ENCODE measurements at places on chromosomes 5 and 9.

DNA sequence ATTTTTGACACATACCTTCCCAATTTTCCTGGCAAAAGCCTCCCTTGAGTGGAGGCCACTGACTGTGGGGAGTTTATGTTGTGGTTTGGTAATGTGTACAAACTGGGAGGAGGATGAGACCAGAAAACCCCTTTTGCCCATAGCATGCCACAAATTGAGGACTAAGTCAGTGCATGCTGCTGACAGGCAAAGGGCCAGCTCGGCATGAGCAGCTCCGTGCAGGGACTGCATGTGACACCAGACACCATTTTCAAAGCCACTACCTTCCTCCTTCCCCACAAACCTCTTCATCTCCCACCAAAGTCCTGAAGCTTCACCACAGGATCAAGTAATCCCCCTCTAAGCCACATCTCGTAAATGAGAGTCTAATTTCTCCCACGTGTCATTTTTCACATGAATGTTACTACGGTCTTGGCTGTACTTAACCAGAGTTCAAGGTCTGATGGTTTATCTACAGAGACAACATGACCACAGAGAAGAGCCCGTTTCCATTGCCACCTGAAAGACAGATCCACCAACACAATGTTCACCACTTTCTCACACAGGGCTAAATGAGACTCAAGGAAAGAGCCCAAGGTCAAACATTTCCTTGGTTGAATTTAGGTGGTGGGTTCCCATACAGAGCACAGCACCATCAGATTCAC, 106.5 kb downstream of the NFIB start:
- no peak for DNase-seq

DNA sequence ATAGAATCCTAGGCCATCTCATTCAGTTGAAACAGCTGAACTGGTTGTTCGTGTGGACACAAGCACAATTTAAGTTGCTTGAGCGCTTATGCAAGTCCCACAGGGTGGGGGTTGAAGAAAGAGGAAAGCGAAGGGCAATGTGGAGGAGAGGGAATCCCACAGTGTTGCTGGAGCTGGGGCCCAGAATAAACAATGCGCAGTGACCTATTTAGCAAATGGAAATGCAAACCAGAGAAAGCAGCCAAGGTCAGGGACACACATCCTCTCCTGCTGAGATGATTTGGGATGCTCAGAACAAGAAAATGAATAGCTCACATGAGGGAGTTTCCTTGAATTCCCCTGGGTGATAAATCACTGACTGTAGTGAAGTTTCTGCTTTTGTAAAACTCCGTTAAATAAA, 838.3 kb downstream of the TLE4 start:
- peak; percentile 91 for DNase-seq

- no peak for DNase-seq
These were observed 31.6 kb downstream of the IER5L start for GRCh38 chr9:129146441-129146941.

GRCh38 chr5:88736494-88736893, 146.5 kb downstream of the MEF2C start:
- DNase-seq = no peak

DNA sequence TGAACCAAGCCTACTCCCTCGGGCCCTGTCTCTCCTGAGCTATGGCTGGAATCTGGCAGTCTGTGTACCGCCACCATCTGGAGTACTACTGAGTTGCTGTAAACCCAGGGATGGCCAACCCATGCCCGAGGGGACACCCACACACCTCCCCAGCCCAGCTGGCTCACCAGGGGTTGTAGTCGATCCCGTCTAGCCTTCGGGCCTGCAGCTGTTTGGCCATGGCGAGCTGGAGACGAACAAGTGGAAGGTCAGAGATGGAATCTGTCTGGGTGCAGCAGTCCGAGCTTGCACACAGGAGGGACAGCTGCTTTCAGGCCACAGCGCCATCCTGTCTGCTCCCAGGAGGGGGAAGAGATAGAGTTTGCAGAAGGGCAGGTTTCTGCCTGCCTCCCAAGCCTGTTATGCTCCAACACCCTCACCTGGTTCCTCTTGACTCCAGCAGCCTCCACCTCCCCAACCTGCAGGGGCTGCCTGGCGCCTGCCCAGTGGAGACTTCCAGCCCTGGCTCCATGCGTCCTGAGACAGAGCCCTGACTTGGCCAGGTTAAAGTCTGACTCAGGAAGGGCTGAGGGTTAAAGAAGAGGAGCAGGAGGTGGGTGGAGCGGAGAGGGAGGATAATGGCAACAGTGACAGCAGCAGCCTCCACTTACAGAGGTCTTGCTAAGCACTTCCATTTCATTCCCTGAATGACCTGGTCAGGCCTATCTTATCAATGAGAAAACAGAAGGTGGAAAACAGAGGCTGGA, 15.8 kb upstream of the SPOUT1 start:
- no peak for DNase-seq

DNA sequence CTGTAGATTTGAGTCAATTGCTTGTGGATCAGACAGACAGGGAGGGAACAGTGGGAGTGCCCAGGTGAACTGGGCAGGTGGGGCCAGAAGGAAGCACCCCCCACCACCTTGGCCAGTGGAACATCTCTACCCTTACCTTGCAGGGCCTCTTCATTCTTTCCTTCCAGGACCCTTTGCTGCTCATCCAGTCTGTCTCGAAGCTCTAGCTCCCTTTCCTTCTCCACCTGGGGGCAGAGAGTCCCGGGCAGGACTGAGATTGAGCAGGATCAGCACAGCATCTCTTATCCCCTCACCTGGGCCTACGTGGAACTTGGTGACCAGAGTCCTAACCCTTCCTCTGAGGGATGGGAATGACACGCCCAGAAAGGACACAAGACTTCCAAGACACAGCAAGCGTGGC, 25.0 kb downstream of the CCDC69 start:
- DNase-seq = no peak

DNA sequence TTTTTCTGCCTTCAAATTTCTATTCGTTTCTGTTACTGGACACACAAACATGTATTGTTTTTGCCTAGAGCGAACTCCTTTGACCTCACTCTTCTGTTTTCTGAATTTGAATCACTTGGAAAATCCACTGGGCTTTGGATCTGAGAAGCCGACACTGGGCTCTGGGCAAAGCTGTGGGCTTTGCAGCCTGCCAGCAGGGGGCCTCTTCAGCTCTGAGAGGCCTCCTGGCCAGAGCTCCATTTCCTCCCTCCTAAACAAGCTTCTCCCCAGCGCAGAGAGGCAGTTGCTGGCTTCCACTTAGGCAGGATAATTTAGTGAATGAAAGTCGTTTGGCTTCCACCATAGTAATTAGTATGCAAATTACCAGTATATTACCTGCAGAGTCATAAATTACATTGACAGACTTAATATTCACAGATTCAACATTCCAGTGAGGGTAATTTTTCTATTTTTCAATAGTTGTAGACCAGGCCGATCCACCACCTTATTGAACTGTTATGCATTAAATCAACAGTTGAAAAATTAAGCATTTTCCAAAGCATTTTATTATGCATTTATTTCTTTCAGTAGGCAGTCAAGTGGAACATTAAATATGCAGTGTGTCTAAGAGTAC, 104.0 kb upstream of the ZNF366 start:
- peak; percentile 4 for DNase-seq

DNA sequence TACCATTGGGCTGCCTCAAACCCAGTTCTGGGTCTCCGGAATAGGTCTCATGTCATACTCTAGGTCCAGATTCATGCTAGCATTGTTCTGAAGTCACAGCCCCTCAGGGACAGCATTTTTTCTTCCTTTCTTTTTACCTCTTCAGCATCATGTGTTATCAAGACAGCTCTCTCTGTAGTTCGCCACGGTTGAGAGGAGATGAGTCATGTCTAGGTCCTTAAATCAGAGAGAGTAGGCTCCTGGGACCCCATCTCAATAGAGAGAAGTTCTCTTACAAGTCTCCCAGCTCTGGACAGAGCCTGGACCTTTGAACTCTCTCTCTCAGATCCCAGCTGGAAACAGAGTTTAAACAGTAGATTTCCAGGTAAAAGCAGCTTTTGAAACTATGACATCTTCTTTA, 332.4 kb upstream of the CD180 start:
- DNase-seq = no peak

DNA sequence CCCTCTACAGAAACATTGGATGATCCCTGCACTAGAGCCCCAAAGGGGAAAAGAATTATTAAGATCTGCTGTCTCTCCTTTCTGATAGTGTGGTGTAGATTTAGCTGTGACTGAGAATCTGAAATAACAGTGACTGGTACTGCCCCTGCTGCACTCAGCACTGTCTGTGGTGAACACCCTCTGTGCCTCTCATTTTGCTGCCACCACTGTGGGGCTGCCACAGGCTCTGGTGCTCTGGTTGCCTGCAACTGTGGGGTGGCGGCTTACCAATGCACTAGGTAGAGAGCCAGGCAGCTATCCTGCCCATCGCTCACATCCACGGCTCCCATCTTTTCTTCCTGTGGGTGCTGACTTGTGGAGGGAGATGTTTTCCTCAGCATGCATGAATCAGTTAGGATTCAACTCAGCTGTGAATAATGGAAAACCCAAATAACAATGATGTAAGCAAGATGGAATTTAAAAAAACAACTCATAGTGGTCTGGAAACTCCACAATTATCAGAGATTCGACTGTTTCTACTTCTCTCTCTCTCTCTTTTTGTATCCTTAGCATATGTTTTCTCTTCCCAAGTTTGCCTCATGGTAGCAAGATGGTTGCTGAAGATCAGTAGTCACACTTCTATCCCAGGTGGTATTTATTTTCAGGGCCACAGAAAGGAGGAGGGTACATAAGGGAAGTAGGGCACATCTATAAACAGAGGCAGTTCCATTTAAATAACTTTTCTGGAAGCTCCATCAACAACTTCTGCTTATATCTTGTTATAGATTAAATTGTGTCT, 99.8 kb upstream of the DAP start:
- DNase-seq = no peak

GRCh38 chr5:74631081-74631953, 9.2 kb downstream of the ENC1 start:
- DNase-seq = no peak

DNA sequence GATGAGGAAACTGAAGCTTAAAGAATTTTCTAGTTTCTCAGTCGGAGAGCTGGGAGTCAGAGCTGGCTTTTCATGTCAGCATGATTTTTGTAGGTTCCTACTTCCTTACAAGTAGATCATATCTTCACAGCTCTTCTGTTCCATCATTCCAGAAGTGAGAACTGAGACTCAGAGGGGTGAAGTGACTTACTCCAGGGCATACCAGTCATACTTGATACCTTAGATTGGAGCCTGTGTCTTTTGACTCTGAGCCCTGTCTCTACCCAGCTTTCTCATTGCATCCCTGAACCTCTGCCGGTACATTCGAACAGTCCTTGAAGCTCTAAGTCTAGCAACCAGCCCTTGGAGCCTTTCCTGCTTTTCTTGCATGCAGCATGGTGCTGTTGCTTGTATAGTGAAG, 53.3 kb downstream of the MCCC2 start:
- no peak for DNase-seq

DNA sequence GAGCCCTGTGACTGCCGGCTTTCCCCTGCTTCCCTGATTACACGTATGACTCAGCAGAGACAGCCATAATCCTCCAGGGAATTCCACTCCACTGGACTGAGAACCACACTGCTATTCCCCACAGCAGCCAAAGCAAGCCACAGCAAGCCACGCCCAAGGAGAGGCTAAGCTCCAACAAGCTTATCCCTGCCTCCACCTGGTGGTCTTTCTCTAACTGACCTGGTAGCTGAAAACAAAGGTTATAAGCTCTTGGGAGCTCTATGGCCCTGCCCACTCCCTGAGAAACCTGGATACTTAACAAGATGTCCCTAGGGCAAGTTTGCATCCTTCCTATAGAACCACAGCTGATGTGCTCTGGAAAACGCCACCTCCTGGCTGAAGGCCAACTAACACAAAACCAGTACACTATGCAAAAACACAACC, 613.7 kb upstream of the CDH18 start:
- no peak for DNase-seq

GRCh38 chr5:54480296-54480695, 24.8 kb downstream of the HSPB3 start:
- DNase-seq = no peak

DNA sequence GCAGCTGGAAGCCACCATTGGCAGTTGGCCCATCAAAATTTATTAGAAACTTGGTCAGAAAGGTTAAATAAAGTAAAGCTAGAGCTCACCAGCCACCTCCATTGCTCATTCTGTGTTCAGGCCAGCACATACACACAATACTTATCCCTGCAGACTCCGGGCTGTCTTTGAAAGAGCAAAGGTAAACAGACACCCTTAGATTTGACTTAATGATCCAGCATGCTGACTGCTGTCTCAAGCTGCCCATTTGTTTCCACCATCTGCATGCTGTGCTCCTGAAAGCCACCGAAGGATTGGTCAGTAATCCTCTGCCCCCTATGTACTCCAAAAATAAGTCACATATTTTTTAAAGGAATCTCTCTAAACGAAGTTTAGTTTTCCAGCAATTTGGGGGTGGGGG, 1059.8 kb upstream of the DMAC1 start:
- DNase-seq = no peak

DNA sequence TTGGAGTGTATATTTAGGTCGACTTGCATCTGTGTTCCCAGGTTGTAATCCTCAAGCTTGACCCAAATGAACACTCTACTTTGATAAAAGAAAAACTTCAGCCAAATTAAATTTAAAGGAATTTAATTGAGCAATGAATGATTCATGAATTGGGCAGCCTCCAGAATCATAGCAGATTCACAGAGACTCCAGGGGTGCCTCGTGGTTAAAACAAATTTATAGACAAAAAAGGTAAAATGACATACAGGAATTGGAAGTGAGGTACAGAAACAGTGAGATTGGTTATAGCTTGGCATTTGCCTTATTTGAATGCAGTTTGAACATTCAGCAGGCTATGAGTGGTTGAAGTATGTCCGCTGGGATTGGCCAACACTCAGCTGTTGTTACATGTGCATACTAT, 21.6 kb upstream of the SPATA31D4 start:
- no peak for DNase-seq

DNA sequence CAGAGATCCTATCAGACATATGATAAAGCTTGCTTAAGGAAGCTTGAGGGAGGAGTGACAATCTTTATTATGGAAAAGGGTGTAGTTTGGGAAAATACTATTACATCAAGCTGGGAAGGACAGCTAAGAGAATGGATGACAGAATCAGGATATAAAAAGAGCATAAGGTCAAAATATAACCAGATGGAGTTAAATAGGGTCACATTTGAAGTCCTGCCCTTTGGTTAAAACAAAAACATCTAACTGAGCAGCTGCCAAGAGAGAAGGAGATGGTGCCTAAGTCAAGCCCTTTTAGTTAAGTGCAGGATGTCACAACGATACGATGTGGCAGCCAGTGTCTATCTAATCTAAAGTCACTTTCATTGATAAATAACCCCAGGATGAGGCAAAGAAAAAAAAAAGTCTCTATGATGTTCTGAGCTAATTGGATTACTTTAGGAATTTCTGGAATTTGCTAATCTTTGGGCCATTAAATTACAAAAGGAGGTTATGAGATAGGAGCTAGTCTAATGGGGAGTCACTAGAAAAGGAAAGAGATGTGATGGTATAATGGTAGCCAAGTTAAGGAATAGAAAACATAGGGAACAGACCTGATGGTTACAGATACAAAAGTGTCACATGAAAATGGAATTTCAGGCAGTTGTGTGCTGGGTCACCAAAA, 365.2 kb downstream of the PDE4D start:
- DNase-seq = no peak

DNA sequence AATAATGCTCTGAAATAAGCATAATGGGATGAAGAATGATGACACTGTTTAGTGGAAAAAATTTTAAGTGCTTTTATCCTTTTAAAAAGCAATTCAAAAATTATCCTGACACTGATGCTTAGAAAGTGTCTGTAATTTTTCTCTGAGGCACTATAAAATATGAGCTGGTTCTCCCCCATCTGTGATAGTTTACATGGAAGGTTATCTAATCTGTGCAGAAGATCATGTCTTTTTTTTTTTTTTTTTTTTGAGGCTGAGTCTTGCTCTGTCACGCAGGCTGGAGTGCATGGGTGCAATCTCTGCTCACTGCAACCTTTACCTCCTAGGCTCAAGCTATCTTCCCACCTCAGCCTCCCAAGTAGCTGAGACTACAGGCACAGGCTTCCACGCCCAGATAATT, 15.2 kb upstream of the TAF11L2 start:
- DNase-seq = no peak
